Panc1 (cell line): ENCODE measurements at places on chromosomes 12 and 14. TPM values are rescaled to one million over a fixed set of nuclear protein-coding genes. Genes with fewer than 3 reads are reported as not detected.

- DNase-seq: no peak
Observed at GRCh38 chr14:96466918-96467317, 35.3 kb upstream of the PAPOLA start.

DNA sequence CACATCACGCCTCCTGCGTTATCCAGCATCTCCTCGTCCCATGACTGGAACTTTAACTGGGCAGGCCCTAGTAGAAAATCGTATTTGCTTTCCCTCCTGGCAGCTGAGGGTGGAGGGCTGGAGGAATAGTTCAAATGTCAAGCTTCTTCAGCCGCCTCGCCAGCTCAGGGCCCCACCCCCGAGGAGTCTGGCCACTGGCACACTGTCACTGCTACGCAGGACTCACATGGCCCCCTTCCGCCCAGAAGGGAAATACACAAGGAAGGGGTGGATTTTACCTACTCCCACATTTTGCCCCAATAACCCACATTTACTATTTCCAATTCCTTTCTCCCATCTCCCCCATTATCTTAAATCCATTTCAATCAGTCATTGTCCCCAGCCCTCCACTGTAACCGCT is 8.6 kb downstream of the SLC6A13 start:
- no peak for DNase-seq

GRCh38 chr12:45298721-45299692 is 83.1 kb downstream of the ANO6 start:
- DNase-seq: no peak

GRCh38 chr12:108939594-108939993 is 59.7 kb downstream of the DAO start:
- DNase-seq: no peak

GRCh38 chr12:14548609-14549008 is 19.1 kb downstream of the PLBD1 start:
- DNase-seq: no peak

DNA sequence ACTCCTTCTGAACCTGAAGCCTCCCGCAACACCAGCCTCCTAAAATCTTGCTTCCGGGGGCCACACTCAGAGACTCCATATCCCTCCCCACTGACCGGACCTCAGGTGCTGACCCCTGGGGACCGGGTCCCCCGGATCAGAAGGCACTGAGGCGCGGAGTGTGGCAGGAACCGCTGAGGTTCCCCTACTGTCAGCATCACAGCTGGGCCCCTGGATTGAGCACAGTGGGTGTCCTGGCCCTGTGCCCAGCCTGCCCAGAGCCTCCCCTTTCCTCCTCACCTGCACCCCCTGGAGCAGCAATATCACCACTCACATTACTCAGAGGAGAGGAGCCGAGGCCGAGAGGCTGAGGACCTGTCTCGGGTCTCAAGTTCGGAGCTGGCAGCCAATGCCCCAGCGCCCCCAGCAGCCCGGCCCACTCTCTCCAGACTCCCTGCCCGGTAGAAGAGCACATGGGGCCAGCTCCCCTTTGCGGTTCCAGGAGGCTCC is 101.2 kb upstream of the EIF5 start:
- no peak for DNase-seq

The TBX5 gene
- total RNA-seq: not detected

The DNM1L gene
- total RNA-seq: 91.8 TPM

The A2ML1 gene
- not detected for total RNA-seq
